Stimulated activated CD8-positive, alpha-beta memory T cell treated with anti-CD3 and anti-CD28 coated beads, Interleukin-2, amount 100 ng/mL, for 1 hour (primary cell): ENCODE measurements at places on chromosomes 7 and 10.
A peak's percentile ranks its signal among the peaks of the same experiment; 100 is the strongest.

DNA sequence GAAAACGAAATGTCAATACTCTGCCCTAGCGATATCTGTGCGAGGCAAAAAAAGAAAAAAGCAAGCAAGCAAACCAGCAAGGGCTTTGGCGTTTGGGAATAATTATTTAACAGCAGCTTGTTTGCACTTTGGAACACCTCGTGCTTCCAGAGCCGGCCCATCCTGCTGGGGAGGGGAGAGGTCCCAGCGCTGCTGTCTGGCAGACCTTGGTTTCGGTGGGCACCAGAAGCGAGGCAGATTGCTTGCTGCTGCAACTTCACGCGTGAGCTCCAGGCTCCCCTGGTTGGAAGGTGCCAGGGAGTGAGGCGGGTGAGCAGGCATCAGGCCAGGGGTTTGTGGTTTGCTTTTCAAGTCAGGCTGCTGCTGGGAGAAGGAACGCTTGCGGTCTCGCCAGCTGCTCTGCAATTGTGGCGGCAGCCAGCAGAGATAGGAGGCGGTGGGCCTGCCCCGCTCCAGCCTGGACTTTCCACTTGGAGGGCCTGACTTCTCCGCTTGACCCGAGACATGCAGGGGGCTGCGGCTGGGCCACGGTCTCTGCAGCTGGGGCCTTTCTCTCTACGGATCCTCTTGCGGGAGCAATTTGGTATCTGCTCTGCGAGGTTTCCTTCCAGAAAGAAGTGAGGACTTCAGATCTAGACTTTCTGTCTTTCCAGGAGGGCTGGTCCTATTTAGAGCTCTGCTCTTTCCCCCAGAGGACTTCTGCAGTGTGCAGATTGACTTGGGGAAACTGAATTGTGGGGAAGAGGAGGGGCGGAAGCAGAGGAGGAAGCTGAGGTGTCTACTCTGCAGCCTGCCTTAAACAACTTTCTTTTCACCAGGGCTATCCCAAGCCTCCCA, 131.4 kb downstream of the PRPF18 start:
- peak; percentile 2 for DNase-seq

- no peak for DNase-seq
These were observed 164.7 kb downstream of the CAMK1D start for GRCh38 chr10:12513775-12514673.

DNA sequence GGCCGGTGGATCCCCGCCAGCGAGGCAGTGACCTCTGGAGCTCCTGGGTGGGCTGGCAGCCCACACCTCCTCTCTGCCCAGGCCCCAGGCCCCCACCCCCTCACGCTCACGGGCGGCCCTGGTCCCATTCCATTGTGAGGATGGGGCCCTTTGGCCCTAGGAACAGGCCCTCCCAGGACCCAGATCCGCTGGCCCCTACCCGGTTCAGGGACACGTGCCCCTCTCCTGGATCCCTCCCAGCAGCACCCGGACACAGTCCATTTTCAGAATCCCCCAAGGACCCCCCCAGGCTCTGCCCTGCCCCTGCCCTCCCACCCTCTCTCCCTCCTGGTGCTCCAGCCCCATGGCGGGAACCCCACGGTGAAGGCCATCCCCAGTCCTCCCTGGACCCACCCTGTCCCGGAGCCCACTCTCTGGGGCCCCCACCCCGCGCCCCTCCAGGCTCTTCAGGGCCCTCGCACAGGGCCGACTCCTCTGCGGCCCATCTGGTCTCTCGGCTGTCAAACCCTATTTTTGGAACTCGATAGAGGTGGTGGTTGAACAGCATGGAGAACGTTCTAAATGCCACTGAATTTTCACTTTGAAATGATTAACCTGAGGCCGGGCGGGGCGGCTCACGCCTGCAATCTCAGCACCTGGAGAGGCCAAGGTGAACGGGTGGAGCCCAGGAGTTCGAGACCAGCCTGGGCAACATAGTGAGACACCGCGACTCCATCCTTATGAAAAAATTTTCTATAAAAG, 8.1 kb downstream of the ADAP1 start:
- DNase-seq, result no peak

GRCh38 chr10:15821046-15821683, 39.1 kb downstream of the MINDY3 start:
- DNase-seq, result no peak

GRCh38 chr10:121831777-121832176, 96.1 kb downstream of the ATE1 start:
- no peak for DNase-seq

DNA sequence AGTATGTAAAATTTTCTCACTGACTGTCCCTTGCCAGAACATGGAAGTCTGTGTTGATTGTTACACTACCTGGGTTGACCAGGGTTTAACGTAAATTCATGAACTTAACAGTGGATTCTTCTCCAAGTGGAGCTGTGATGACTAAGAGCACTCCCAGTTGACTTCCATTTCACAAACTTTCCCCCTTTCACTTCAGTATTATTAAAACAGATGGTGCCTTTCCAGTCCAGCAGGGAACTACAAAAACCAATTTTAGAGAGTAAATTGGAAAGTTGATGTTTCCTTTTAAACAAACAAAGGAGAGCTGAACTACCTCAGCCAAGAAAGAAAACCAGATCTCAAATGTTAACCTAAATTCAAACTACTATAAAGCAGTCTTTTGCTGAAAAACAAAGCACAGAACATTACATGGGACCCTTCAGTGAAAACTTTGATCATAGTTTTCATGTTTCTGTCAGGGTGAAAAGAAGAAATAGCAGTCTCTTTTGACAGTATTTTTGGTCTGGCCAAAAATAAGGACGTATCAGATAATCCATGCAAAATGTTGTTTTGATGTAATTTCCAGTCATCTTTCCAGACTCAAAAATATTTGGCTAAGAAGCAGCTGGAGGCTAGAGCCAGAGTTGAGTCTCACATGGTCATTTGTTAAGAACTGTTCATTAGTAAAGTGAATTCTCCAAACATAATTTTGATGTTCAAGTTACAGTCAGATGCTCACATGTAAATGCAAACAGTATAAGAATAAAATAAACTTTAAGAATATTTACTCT, 479.9 kb upstream of the AKR1E2 start:
- no peak for DNase-seq
